RPMI8226 (cell line): ENCODE measurements at places on chromosomes 5 and 9.

DNA sequence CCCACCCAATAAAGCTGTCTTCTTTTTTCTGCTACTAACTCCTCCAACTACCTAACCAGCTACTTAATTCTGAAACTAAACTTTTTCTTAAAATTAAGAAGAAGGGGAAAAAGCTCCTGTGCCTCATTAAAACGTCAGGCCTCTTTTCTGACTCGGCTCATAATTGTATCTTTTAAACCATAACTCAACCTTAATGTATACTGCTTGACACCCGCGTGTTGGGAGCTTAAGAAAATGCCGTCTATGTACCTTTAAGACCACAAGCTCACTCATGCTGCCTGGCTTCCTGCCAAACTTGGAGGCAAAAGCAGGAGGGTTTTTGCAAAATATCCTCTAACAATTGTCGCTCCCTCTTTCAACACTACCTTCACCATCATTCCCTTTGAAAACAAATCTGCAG is 5.0 kb downstream of the EBF1 start:
- peak; percentile 79 for DNase-seq

DNA sequence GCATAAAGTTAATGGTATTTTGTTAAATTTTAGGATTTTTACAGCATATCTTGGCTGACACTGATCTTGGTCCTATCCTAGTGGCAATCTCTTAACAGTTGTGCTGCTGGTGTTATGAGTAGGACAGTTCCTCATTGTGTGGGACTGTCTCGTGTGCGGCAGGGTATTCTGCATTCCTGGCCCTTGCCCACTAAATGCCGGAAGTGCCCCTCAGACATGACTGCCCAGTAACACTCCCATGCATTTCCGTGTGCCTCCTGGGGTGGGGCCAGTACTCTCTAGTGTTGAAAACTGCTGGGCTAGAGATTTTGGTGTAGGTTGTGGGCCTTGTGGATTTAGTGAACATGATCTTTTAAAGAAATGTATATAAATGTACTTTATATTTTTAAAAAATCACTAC is 227.1 kb upstream of the DMRT1 start:
- no peak for DNase-seq

DNA sequence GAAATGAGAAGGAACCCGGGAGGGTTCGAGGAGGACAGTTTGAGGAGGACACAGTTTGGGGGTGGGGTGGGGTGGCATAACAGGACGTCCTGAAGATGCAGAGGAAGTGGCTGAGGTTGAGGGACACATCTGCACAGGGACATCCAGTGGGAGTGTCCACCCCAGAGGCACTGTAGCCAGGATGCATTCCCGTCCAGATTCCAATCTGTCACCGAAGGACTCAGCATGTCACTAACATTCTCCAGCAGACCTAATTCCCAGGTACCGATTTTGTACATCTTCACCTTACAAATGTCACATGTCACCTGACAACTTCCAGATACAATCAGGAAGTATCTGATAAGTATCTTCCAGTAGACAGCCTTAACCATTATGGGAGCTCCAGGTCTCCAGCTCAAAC is 42.6 kb downstream of the EPB41L4B start:
- no peak for DNase-seq

DNA sequence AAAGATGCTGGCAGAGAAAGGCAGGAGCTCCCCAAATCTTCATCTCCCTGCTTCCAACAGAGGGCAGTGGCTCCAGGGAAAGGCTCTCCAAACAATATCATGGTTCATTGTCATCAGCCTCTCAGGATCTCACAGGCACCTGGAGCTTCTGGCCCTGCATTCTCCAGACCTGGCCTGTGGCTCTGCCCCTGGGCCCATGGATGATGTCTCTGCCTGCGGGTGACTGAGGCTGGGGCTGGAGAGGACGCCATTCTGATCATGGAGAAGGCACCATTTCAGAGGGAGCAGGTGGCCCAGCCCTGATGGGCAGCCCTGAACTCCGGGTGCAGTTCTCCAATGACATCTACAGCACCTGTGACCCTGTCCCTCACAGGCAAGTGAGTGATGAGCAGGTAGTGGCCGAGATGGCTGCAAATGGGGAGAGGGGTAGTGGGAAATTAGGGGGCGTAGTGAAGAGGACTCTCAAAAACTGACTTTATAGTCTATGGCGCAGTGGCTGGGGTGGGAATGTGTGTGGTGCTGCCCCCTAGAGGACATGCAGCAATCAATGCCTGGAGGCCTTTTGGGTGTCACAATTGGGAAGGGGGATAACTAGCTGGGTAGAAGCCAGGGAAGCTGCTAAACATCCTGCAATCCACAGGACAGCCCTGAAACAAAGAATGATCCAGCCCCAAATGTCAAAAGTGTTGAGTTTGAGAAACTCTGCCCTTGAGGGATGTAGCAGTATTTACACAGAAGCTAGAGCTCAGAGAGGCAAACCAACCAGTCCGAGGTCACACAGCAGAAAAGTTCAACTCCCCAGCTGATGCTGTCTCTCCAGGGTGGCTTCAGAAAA is 3.2 kb downstream of the SH3PXD2B start:
- DNase-seq, result peak; percentile 45

GRCh38 chr9:124285903-124286291 is 28.1 kb downstream of the NEK6 start:
- peak; percentile 78 for DNase-seq

GRCh38 chr5:36928947-36929346 is 52.4 kb downstream of the NIPBL start:
- no peak for DNase-seq

DNA sequence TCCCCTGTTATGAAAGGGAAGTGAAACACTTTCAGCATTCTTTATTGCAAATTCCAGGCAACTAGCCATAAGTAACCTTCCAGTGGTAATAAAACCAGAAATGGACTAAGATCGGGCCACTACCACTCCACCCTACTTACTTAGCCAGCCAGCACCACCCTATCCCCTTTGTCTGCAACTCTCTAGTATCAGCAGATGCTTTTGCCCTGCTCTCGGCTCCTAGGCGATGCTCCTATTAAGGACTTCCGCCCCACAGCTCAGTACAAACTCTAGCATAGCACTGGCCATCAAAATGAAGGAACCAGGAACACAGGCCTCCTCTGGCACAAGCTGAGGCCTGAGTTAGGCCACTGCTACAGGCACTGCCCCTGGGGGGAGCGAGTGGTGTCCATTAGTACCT is 81.2 kb downstream of the GLDC start:
- DNase-seq, result peak; percentile 8

GRCh38 chr5:4511996-4512656 is 628.0 kb upstream of the ADAMTS16 start:
- DNase-seq, result peak; percentile 9

- peak; percentile 15 for DNase-seq
These were observed 1.2 kb downstream of the RAPGEF6 start for GRCh38 chr5:131633830-131634229.
